ENCODE measurements at places on chromosomes 6 and 20.

DNA sequence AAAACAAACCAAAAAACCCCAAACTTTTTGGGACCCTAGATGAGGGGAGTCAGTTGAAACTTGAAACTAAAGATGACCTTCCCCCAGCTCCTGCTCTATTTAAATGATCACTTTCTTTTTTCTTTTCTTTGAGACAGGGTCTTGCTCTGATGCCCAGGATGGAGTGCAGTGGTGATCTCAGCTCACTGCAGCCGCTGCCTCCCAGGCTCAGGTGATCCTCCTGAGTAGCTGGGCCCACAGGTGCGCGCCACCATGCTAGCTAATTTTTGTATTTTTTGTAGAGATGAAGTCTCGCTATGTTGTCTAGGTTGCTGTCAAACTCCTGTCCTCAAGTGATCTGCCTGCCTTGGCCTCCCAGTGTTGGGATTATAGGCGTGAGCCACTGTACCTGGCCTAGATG is 7.3 kb upstream of the DSP start:
- no peak for DNase-seq

- DNase-seq, result no peak
Observed at GRCh38 chr6:143594647-143595046, 83.1 kb upstream of the PHACTR2 start.

DNA sequence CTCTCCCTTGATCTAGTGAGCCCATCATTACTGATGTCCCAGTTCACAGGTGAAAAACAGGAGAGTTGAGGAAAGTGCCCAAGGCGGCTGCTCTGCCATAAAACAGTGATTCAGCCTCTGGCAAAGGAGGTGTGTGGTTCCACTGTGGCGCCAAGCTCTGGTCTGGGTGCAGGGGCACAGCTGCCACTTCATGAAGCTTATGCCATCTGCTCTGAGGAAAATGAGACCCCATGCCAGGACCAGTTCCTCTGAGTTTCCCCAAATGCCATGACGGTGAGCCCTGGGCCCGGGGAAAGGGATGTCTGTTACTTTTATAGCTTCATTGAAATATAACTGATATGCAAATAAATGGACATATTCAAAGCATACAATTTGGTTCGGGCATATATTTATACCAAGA is 33.7 kb upstream of the ZBP1 start:
- no peak for DNase-seq

DNA sequence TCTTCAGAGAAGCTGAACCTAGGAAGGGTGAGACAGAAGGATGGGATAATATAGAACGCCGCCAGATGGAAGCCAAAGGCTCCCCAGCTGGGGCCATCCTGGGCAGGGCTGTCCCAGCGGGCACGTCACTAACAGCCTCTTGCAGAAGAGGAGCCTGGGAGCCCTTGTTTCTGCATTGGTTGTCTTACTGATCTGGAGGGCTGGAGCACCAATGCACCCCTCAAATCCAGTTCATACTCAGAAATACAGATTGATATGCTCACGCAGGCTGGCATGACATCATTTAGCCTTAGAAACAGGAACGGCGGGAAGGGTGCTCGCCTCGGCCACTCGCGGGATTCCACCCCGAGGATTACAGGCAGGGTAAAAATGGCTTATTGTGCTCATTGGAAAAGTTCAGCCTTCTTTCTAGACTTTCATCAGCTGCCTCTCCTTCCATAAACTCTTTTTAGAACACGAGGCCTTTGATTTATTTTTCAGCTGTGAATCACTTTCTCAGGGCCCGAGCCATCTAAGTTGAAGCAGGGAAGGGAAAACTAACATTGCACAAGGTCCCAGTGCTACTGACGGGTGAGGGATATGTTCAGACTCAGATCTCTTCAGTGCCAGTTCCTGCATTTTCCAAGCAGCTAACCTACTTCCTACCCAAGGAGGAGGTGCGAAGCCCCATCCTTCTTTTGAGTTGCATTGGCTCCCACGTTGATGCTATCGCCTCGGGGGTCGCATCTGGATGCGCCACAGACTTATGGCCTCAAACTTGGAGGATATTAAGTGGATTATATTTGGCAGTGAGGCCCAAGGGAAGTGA is 82.3 kb downstream of the GMPR start:
- DNase-seq, result no peak
